ENCODE measurements at places on chromosomes 4 and X.

GRCh38 chrX:13082206-13083065 lies 38.0 kb upstream of the FAM9C start:
- no peak overlapping the region for H3K27ac ChIP-seq
- H3K27me3 ChIP-seq: no peaks in the 10 kb centered on the region

DNA sequence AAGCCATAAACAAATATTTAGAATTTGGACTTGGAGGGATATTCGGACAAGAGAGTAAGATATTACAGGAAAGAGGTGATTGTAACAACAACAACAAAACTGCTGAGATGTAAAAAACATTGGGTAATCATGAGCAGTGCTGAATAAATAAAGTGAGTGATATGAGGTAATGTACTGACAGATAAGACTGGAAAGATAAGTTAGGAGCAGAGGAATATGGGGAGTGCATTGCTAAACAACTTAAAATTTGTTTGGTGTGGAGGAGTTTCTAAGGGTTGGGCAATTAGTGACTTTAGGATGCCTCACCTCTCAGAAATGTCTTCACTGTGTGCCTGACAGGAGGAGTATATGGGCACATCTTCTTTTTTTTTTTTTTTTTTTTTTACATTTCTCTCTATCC lies 637.8 kb upstream of the GRIA3 start:
- H3K27me3 ChIP-seq: no peaks in the 10 kb centered on the region
- H3K4me1 ChIP-seq: no peaks in the 10 kb centered on the region
- no peak overlapping the region for H3K27ac ChIP-seq

- no peaks in the 10 kb centered on the region for H3K27me3 ChIP-seq
- peak overlapping the region; percentile 20 for H3K27ac ChIP-seq
- no peaks in the 10 kb centered on the region for H3K4me1 ChIP-seq
- no peaks in the 10 kb centered on the region for H3K36me3 ChIP-seq
- no peak overlapping the region for H3K4me3 ChIP-seq
Measured at GRCh38 chrX:66919280-66919832, 280.5 kb upstream of the EDA2R start.

- H3K36me3 ChIP-seq: no peaks in the 10 kb centered on the region
- DNase-seq: no peak
- no peak overlapping the region for H3K4me3 ChIP-seq
- H3K27me3 ChIP-seq: no peaks in the 10 kb centered on the region
- peak overlapping the region; percentile 29 for H3K27ac ChIP-seq
- no peaks in the 10 kb centered on the region for H3K4me1 ChIP-seq
Measured at GRCh38 chrX:105136786-105137185, 83.7 kb downstream of the TEX13A start.

- no peaks in the 10 kb centered on the region for H3K36me3 ChIP-seq
- H3K27me3 ChIP-seq: no peaks in the 10 kb centered on the region
- DNase-seq: no peak
- H3K4me1 ChIP-seq: peaks cover 8% of the 10 kb centered on the region
- peak overlapping the region; percentile 12 for H3K27ac ChIP-seq
- peak overlapping the region; percentile 50 for H3K4me3 ChIP-seq
Measured at GRCh38 chrX:149630681-149631233, 835 bp downstream of the TMEM185A start.

- no peak overlapping the region for H3K4me3 ChIP-seq
- peak; percentile 87 for DNase-seq
- H3K27me3 ChIP-seq: no peaks in the 10 kb centered on the region
- H3K27ac ChIP-seq: peak overlapping the region; percentile 74
- H3K4me1 ChIP-seq: peaks cover 9% of the 10 kb centered on the region
- no peaks in the 10 kb centered on the region for H3K36me3 ChIP-seq
Measured at GRCh38 chrX:39755143-39756032, 342.4 kb downstream of the BCOR start.

- no peaks in the 10 kb centered on the region for H3K27me3 ChIP-seq
- H3K4me3 ChIP-seq: no peak overlapping the region
- no peaks in the 10 kb centered on the region for H3K36me3 ChIP-seq
- peaks cover 11% of the 10 kb centered on the region for H3K4me1 ChIP-seq
Measured at GRCh38 chr4:100421361-100421978, 96.4 kb downstream of the EMCN start.

DNA sequence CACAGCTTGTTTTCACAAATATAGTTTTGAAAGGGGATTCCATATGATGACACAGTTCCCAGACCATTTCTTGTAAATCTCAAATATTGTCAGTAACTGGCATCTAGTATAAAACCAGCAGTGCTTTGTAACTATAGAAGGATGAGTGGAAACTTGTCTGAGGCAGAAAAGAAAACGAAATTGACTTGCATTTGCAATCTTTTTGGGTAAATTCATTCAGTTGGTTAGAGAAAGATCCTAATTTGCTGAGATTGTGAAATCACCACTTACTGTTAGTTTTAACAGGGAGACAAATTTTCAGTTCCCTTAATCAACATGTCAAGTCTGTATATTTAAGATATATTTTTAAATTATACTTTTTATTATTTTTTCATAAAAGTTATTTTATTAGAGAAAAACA lies 71.5 kb upstream of the VEGFC start:
- H3K36me3 ChIP-seq: no peaks in the 10 kb centered on the region
- no peak for DNase-seq
- no peaks in the 10 kb centered on the region for H3K27me3 ChIP-seq
- no peak overlapping the region for H3K4me3 ChIP-seq
- no peak overlapping the region for H3K27ac ChIP-seq

- H3K4me1 ChIP-seq: peaks cover 3% of the 10 kb centered on the region
- no peaks in the 10 kb centered on the region for H3K27me3 ChIP-seq
- peaks cover 22% of the 10 kb centered on the region for H3K36me3 ChIP-seq
- no peak overlapping the region for H3K4me3 ChIP-seq
- H3K27ac ChIP-seq: no peak overlapping the region
- DNase-seq: no peak
Measured at GRCh38 chr4:56959100-56959499, 18.3 kb downstream of the NOA1 start.

GRCh38 chr4:93788712-93789111 lies 39.8 kb upstream of the ATOH1 start:
- H3K4me1 ChIP-seq: no peaks in the 10 kb centered on the region
- no peak overlapping the region for H3K27ac ChIP-seq
- H3K36me3 ChIP-seq: no peaks in the 10 kb centered on the region
- DNase-seq: no peak
- no peak overlapping the region for H3K4me3 ChIP-seq

DNA sequence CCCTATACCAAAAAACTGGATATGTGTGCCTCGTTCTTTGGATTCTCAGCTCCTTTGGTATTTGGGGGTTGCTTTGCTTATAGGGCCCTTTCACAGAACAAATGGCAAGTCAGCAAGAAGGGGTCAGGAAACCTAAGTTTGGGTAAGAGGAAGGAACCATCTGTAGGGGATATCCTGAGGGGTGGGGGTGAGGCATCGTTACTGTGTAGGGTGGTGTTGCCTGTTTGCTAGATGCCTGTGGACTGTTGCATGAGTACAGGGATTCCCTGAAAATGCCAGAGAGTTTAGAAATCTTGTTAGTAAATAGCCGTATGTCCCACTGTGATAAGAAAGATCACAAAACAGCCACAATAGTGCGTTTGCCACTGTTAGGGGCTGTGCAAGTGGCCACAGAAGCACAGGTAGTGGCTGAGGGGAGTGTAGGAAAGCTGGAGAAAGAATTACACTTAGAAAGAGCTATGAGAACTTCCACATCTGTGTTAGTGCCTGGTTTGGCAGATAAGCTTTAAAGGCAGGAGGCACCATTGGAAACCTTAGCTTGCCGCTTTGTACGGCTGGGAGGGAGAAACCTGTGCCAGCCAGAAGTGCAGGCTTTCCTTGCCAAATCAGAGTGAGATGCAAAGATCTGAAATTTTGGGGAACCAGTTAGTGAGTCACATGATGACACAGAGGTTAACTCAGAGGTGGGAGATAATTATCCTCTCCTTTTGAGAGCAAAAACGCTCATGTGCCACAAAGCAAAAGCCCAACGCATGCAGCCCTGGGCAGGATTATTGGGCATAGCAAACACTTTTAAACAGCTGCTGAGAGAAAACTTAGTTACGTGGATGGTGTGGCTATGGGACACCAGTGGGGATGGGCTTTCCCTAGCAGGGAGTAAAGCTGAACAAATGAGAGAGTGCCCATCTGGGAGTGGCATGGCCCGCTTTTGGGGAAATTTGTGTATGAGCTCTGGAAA lies 343.7 kb downstream of the ARAP2 start:
- H3K4me3 ChIP-seq: no peak overlapping the region
- H3K27me3 ChIP-seq: no peaks in the 10 kb centered on the region
- H3K36me3 ChIP-seq: no peaks in the 10 kb centered on the region
- no peak overlapping the region for H3K27ac ChIP-seq
- no peak for DNase-seq

DNA sequence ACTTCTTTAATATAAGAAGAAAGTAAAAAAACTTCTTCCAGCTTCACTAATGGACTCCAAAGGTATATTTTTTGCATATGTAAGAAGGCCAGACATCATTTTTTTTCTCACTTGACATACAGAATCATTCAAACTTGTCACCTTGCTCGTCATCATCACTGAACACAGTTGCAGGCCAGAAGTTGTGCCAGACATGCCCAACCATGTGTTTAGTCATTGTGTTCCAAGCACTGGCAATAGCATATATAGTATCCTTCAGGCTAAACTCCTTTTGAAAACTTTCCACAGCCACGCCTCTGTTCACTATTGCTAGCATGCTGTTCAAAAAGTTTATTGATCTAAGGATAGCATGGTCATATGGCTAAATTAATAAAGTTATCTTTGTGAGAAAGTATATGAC lies 83.3 kb downstream of the CHIC2 start:
- H3K36me3 ChIP-seq: no peaks in the 10 kb centered on the region
- no peaks in the 10 kb centered on the region for H3K27me3 ChIP-seq
- DNase-seq: no peak
- H3K4me3 ChIP-seq: no peak overlapping the region

DNA sequence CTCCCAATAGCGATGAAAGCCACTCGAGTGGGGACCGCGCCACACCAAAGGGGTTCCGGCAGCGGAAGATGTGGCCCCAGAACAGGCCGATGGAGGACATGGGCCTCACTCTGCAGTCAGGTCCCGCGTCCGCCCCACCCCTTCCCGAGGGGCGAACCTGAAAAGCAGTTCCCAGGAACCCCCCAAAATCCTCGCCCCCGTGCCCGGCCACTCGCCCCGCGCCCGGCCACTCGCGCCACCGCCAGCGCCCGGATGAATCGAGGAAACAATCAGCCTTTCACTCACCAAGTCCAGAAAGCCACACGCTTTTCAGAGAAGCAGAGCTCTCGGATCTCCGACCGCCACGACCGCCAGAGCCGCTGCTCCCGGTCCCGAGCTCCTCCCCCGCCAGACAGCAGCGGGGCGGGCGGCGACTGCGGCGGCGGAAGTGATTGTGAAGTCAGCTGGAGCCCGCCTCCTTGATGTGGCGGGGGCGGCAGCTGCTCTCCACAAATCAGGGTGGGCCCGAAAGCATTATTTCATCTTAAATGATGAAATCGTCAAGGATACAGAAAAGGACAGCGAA lies at the start of gene PJA1:
Gene PJA1, minus strand, starts transcription at position 367 of the 565 bp plus-strand sequence. CDS start 2,380 bp downstream, outside the sequence.
- no peaks in the 10 kb centered on the region for H3K36me3 ChIP-seq
- peak within 1 kb of the TSS; percentile 71 for H3K4me3 ChIP-seq

GRCh38 chr4:109848501-109848900 lies 594 bp downstream of the LRIT3 start:
- H3K4me3 ChIP-seq: no peak overlapping the region
- H3K27me3 ChIP-seq: no peaks in the 10 kb centered on the region
- H3K27ac ChIP-seq: no peak overlapping the region
- H3K4me1 ChIP-seq: no peaks in the 10 kb centered on the region
- no peak for DNase-seq

DNA sequence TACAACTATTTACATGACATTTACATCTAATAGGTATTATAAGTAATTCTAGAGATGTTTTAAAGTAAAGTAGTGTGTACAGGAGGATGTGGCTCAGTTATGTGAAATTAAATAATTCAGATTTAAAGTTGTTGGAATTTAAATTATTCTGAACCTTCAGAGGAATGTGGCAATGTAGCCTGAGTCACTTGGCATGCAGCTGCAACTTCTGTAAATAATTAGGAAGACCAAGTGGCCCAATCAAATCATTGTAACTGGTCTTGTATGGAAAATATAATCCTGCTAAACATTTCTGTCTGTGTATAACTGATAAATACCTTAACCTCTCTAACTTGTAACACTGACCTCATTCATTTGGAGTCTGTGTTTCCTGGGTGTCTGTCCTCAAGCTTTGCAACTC lies 828.9 kb downstream of the GLUD2 start:
- peaks cover 15% of the 10 kb centered on the region for H3K4me1 ChIP-seq
- H3K27me3 ChIP-seq: no peaks in the 10 kb centered on the region
- no peaks in the 10 kb centered on the region for H3K36me3 ChIP-seq
- peak overlapping the region; percentile 40 for H3K27ac ChIP-seq
- no peak for DNase-seq

- no peak overlapping the region for H3K4me3 ChIP-seq
- H3K27ac ChIP-seq: no peak overlapping the region
- no peaks in the 10 kb centered on the region for H3K4me1 ChIP-seq
- no peaks in the 10 kb centered on the region for H3K36me3 ChIP-seq
Measured at GRCh38 chrX:29071525-29072320, 484.5 kb downstream of the IL1RAPL1 start.

- no peaks in the 10 kb centered on the region for H3K4me1 ChIP-seq
- no peaks in the 10 kb centered on the region for H3K27me3 ChIP-seq
- no peak overlapping the region for H3K4me3 ChIP-seq
- peaks cover 74% of the 10 kb centered on the region for H3K36me3 ChIP-seq
- no peak overlapping the region for H3K27ac ChIP-seq
Measured at GRCh38 chrX:53622431-53622830, 64.1 kb downstream of the HUWE1 start.

GRCh38 chrX:22534643-22535042 lies 261.9 kb downstream of the CBLL2 start:
- peaks cover 4% of the 10 kb centered on the region for H3K4me1 ChIP-seq
- no peak overlapping the region for H3K27ac ChIP-seq
- no peaks in the 10 kb centered on the region for H3K36me3 ChIP-seq
- no peak overlapping the region for H3K4me3 ChIP-seq
- peak; percentile 56 for DNase-seq
- no peaks in the 10 kb centered on the region for H3K27me3 ChIP-seq

GRCh38 chr4:118911238-118911703 lies 22.6 kb downstream of the SYNPO2 start:
- DNase-seq: no peak
- no peaks in the 10 kb centered on the region for H3K4me1 ChIP-seq
- H3K27me3 ChIP-seq: peaks cover 4% of the 10 kb centered on the region
- H3K36me3 ChIP-seq: no peaks in the 10 kb centered on the region
- no peak overlapping the region for H3K27ac ChIP-seq
- H3K4me3 ChIP-seq: no peak overlapping the region

DNA sequence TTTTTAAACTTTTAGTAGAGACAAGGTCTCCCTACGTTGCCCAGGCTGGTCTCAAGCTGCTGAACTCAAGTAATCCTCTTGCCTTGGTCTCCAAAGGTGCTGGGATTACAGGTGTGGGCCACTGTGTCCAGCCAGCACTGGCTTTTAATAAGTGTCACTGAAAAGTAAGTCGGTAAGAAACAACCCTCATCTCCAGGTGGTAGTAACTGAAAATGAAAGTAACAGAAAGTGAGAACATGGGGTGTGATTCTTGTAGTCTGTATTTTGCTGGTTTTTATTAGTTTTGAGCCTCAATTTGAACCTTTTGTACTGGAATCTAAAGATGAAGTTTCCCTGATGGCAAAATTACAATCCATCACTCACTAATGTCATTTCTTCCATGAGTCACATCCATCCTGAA lies 238.1 kb upstream of the AGA start:
- no peaks in the 10 kb centered on the region for H3K4me1 ChIP-seq
- no peak for DNase-seq
- H3K36me3 ChIP-seq: no peaks in the 10 kb centered on the region
- H3K4me3 ChIP-seq: no peak overlapping the region
- no peak overlapping the region for H3K27ac ChIP-seq
- no peaks in the 10 kb centered on the region for H3K27me3 ChIP-seq

- peaks cover 13% of the 10 kb centered on the region for H3K4me1 ChIP-seq
- H3K4me3 ChIP-seq: no peak overlapping the region
- no peaks in the 10 kb centered on the region for H3K27me3 ChIP-seq
- DNase-seq: no peak
- peak overlapping the region; percentile 93 for H3K27ac ChIP-seq
- peaks cover 26% of the 10 kb centered on the region for H3K36me3 ChIP-seq
Measured at GRCh38 chr4:109547394-109547793, 12.7 kb upstream of the MCUB start.
